Epithelial cell of alveolus of lung (primary cell): ENCODE measurements at places on chromosomes 5 and 9. TPM values are rescaled to one million over a fixed set of nuclear protein-coding genes. Genes with fewer than 3 reads are reported as not detected.

The PDE8B gene
- 0.13 and 1.2 TPM in 2 replicates for total RNA-seq

The EIF4E1B gene
- total RNA-seq: not detected in 2 replicates

The GOLGA1 gene
- 7.2 and 8.9 TPM in 2 replicates for total RNA-seq

The MLANA gene
- total RNA-seq: not detected in 2 replicates

The SLCO6A1 gene
- not detected in 2 replicates for total RNA-seq

The KLHL3 gene
- 0.65 and 2.2 TPM in 2 replicates for total RNA-seq

The DOCK8 gene
- total RNA-seq: 0.24 and 0.52 TPM in 2 replicates

The GFPT2 gene
- total RNA-seq: 25.4 and 126 TPM in 2 replicates

The NMUR2 gene
- 0.24 TPM in 1 of 2 replicates, not detected in the other for total RNA-seq

The SLC34A1 gene
- not detected in 2 replicates for total RNA-seq

The SLC25A2 gene
- total RNA-seq: not detected in 2 replicates

The TRPM3 gene
- 0.13 and 0.32 TPM in 2 replicates for total RNA-seq

The ENTREP1 gene
- total RNA-seq: not detected in 2 replicates

The PCA3 gene
- total RNA-seq: not detected in 2 replicates

The ABO gene
- not detected in 2 replicates for total RNA-seq

The OR2V1 gene
- not detected in 2 replicates for total RNA-seq

The ROR2 gene
- 16.3 and 79.0 TPM in 2 replicates for total RNA-seq

The FOXD4 gene
- total RNA-seq: 0.24 and 0.65 TPM in 2 replicates

The CDH9 gene
- 0.13 TPM in 1 of 2 replicates, not detected in the other for total RNA-seq

The PCDHB3 gene
- 0.13 and 0.16 TPM in 2 replicates for total RNA-seq

The LCP2 gene
- total RNA-seq: under 0.01 TPM in 1 of 2 replicates, not detected in the other

The LURAP1L gene
- total RNA-seq: 21.5 and 57.2 TPM in 2 replicates

The HRH2 gene
- total RNA-seq: not detected in 2 replicates

The PCAT7 gene
- total RNA-seq: not detected in 2 replicates

The PCDHGA1 gene
- 0.13 and 0.64 TPM in 2 replicates for total RNA-seq

The PCDHGA3 gene
- 0.65 and 0.72 TPM in 2 replicates for total RNA-seq

The UBE2QL1 gene
- total RNA-seq: not detected in 2 replicates

The NDST1 gene
- total RNA-seq: 76.7 and 92.8 TPM in 2 replicates

The GARNL3 gene
- total RNA-seq: 0.39 and 0.96 TPM in 2 replicates

The PCDHGB7 gene
- 7.2 and 23.6 TPM in 2 replicates for total RNA-seq

The SLC1A3 gene
- 4.0 and 12.4 TPM in 2 replicates for total RNA-seq

The FOXD4L5 gene
- not detected in 2 replicates for total RNA-seq

The SAXO1 gene
- not detected in 2 replicates for total RNA-seq

The FBP2 gene
- not detected in 2 replicates for total RNA-seq

The CNTLN gene
- 6.3 and 9.9 TPM in 2 replicates for total RNA-seq

The AGXT2 gene
- not detected in 2 replicates for total RNA-seq
